Nephron progenitor cell (in vitro differentiated cells): ENCODE measurements at places on chromosomes 3 and 15.

DNA sequence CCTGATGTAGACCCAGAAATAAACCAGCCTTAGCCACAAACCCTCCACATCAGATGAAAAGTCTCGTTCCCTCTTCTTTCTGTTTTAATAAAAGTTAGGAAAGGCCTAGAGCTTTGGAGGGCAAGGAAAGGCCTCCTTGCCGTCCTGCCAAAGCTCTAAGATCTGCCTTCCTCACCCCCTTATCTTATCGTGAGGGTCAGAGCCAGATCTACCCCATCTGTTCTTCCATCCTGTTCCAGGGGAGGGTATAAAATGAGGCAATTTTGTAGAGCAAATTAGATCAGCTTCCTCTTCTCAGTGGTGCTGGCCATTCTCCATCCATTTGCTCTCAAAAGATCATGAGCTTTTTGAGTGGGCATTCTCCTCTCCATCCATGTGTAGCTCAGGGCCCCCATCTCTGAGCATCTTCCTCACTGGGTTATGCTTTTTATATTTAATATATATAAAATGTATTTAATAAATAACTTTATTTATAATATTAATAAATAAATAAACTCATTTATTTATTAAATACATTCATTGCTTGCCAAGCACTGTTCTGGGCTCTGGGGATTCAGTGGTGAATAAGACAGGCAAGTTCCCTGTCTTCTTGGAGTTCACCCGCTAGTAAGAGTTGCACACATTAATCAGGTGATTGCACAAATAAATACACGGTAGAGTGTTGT, 2.0 kb upstream of the SLC24A1 start:
- peaks cover 15% of the 10 kb centered on the region for H3K4me1 ChIP-seq
- no peak overlapping the region for H3K27ac ChIP-seq
- no peaks in the 10 kb centered on the region for H3K27me3 ChIP-seq
- peaks cover 5% of the 10 kb centered on the region for H3K36me3 ChIP-seq
- no peak for DNase-seq
- H3K4me3 ChIP-seq = no peak overlapping the region

DNA sequence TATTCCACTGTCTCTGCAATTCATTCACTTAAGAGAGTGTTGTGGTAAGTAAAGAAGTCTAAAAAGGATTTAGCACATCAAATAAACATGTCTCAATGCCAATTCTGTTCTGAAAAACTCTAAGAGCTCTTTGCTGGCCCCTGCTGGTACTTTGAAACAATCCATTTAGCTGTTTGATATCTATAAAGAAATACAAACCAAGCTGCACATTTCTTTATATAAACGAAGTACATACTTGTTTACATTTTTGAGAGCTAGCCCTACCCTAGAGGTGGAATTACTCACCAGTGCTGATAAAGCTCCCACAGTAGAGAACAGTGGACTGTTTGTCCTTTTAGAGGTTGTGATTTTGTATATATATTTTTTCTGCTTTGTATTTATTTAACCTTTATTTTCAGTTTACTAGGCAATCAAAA, 75.5 kb downstream of the NEDD4 start:
- H3K4me1 ChIP-seq = peaks cover 10% of the 10 kb centered on the region
- H3K27me3 ChIP-seq = no peaks in the 10 kb centered on the region
- H3K27ac ChIP-seq = no peak overlapping the region
- no peaks in the 10 kb centered on the region for H3K36me3 ChIP-seq

- no peak overlapping the region for H3K4me3 ChIP-seq
- H3K36me3 ChIP-seq = no peaks in the 10 kb centered on the region
- H3K27ac ChIP-seq = no peak overlapping the region
- no peak for DNase-seq
- H3K27me3 ChIP-seq = peaks cover 27% of the 10 kb centered on the region
- H3K4me1 ChIP-seq = peaks cover 22% of the 10 kb centered on the region
These were observed 177.9 kb upstream of the TLE3 start for GRCh38 chr15:70275461-70276138.

GRCh38 chr15:26050984-26051383, 187.9 kb upstream of the ATP10A start:
- H3K27ac ChIP-seq = no peak overlapping the region
- no peaks in the 10 kb centered on the region for H3K36me3 ChIP-seq
- H3K4me3 ChIP-seq = no peak overlapping the region
- no peak for DNase-seq

DNA sequence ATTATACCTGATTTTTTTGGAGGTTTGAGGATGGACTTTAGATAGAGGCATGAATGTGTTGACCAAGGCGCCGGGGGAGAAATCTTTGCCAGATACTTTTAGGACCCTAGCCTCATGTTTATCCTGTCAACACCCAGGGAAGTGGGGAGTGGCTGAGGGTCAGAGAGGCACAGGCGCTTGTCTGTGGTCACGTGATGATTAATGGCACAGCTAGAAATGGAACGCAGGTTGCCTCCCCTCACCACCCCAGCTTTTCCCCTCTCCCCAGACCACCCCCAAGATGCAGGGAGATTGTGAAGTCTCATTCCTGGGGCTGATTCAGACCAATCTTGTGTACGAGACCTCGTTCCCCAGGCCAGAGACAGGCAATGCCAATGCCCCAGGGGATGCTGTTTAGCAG, 218.4 kb upstream of the LINGO1 start:
- H3K4me1 ChIP-seq = peaks cover 39% of the 10 kb centered on the region
- H3K27me3 ChIP-seq = peaks cover 8% of the 10 kb centered on the region
- no peak for DNase-seq
- H3K4me3 ChIP-seq = peak overlapping the region; percentile 57
- H3K36me3 ChIP-seq = peaks cover 17% of the 10 kb centered on the region
- peak overlapping the region; percentile 94 for H3K27ac ChIP-seq

GRCh38 chr3:169467751-169468150, 195.8 kb downstream of the MECOM start:
- peaks cover 6% of the 10 kb centered on the region for H3K4me1 ChIP-seq
- H3K27me3 ChIP-seq = peaks cover 15% of the 10 kb centered on the region
- no peaks in the 10 kb centered on the region for H3K36me3 ChIP-seq
- no peak for DNase-seq
- no peak overlapping the region for H3K4me3 ChIP-seq

DNA sequence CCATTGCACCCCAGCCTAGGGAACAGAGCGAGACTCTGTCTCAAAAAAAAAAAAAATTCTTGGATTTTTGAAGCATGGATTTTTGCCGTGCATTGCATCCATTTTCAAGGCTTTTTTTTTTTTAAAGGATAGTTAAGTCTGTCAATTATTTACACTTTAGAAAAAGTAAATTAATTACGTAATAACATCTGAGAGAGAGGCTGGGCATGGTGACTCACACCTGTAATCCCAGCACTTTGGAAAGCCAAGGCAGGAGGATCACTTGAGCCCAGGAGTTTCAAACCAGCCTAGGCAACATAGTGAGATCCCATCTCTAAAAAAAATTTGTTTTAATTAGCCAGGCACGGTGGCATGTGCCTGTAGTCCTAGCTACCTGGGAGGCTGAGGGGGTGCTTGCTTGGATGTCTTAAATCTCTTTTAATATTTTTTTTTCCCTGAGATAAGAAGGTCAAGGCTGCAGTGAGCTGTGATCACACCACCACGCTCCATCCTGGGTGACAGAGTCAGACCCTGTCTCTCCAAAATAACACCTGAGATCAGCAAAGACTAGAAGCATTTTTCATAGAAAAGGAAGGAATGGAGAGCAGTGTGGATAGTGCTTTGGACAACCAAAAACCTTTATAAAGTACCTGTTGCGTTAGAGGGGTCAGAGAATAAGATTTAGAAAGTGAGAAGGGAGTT, 6.8 kb upstream of the SENP7 start:
- H3K27me3 ChIP-seq = peaks cover 36% of the 10 kb centered on the region
- H3K4me1 ChIP-seq = no peaks in the 10 kb centered on the region
- H3K4me3 ChIP-seq = no peak overlapping the region

DNA sequence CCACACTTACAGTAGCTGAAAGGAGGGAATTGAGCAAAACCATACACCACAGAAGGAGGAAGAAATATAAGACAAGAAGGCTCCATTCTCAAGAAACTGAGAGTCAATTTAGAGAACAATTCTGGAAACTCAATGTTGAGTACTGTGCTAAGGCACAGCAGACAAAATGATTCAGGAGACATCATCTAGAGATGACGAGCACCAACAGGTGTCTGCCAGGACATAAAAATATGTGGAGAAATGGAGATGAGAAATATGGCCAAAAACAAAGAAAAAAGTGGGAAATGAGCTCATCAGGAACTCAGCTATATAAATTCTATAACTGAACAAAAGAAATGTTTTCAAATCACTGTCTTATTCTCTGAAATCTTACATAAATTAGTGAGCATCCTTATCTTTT, 343.7 kb downstream of the ERC2 start:
- no peak overlapping the region for H3K4me3 ChIP-seq
- peaks cover 9% of the 10 kb centered on the region for H3K36me3 ChIP-seq
- peaks cover 41% of the 10 kb centered on the region for H3K4me1 ChIP-seq
- peaks cover 8% of the 10 kb centered on the region for H3K27me3 ChIP-seq

DNA sequence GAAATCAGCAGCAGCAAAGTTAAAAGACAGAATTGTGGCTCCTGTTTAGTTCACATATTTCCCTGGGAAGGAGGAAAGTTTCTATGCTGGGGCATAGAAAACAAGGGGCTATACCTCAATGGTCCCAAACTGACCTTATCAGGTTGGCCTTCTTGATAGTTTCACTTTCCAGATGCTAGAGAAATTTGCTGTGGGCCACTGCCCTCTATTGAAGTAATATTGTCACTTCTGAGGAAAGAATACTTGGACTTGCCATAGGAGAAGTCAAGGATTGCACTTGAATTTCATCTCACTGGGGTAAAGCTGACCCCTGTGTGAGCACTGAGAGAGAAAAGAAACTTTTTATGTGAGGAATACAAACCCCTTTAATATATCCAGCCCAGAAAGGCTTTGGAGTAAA, 49.3 kb upstream of the XCR1 start:
- no peak overlapping the region for H3K27ac ChIP-seq
- no peak for DNase-seq
- H3K4me1 ChIP-seq = no peaks in the 10 kb centered on the region
- no peaks in the 10 kb centered on the region for H3K36me3 ChIP-seq
- no peaks in the 10 kb centered on the region for H3K27me3 ChIP-seq

GRCh38 chr3:185316740-185317412, 46.1 kb upstream of the MAP3K13 start:
- H3K4me3 ChIP-seq = no peak overlapping the region
- H3K36me3 ChIP-seq = no peaks in the 10 kb centered on the region

DNA sequence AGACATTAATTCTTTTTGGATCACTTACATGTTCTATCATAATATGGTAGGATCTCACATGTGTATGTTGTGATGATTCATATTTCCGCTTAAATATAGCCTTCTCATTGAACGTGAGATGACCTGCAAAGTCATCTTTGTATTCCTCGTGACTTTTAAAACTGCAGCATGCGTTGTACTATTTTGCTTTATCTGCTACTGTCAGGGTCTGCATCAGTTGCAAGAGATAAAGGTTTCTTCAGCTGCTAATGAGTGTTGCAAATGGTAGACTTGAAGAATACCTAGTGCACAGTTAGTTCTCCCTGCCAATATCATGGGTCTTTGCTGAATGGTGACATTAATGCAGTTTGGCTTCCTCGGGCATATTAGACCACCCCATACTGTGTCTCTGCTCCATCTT, 31.8 kb downstream of the REC114 start:
- peaks cover 12% of the 10 kb centered on the region for H3K27me3 ChIP-seq
- H3K4me1 ChIP-seq = no peaks in the 10 kb centered on the region
- H3K4me3 ChIP-seq = no peak overlapping the region
- H3K36me3 ChIP-seq = no peaks in the 10 kb centered on the region
- DNase-seq = no peak
- H3K27ac ChIP-seq = no peak overlapping the region

DNA sequence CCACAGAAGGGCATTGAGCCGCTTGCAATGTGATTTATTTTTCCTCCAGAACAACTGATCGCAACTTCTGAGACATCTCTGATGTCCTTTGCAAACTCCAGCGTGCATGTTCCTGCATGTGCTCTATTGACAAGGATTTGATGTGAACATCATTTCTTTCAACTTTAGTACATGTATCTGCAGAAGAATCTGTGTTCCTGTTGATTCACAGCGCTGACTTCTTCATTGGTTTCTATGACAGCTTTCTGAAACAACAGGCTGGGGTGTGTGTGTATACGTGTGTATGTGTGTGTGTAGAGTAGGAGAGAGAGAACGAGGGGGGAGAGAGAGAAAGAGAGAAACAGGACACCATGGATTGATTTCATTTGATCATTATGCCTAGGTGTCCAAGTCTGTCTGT, 56.7 kb upstream of the CMTM8 start:
- peaks cover 58% of the 10 kb centered on the region for H3K4me1 ChIP-seq
- H3K27ac ChIP-seq = peak overlapping the region; percentile 15
- peak overlapping the region; percentile 43 for H3K4me3 ChIP-seq
- no peak for DNase-seq
- H3K36me3 ChIP-seq = no peaks in the 10 kb centered on the region
